ENCODE measurements at places on chromosomes 11 and 22.

GRCh38 chr11:77455740-77456139, 18.2 kb downstream of the PAK1 start:
- no peak for DNase-seq

DNA sequence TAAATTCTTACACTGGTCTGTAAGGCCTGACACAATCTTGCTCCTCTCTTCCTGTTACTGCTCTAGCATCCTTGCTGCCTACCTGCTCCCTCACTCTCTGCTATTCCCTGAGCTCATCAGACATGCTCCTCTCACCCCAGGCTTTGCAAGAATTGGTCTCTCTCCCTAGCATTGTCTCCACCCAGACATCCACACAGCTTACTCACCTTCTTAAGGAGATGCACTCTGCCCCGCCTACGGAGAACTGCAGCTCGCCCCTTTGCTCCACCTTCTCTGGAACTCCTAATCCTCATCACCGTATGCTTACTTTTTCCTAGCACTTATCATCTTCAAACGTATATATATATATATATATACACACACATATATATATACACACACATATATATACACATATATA, 23.3 kb upstream of the TMPRSS5 start:
- no peak for DNase-seq

GRCh38 chr11:8106679-8107078, 25.7 kb downstream of the TUB start:
- DNase-seq = no peak

DNA sequence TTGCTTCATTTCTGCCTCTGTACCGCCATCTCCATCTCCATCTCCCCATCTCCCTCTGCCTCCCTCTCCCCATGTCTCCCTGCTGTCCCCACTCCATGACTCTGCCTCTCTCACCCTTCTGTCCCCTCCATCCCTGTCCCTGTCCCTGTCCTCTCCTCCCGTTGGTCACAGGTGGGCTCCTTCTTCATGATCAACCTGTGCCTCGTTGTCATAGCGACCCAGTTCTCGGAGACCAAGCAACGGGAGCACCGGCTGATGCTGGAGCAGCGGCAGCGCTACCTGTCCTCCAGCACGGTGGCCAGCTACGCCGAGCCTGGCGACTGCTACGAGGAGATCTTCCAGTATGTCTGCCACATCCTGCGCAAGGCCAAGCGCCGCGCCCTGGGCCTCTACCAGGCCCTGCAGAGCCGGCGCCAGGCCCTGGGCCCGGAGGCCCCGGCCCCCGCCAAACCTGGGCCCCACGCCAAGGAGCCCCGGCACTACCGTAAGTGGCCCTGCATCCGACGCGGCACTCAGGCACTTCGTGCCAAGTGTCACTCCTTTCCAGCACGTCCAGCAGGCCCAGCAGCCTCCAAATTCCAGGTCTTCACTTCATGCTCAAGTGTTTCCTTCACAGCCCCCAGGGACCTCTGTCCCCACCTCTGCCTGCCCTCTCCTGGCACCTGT, 76.0 kb downstream of the CACNA1I start:
- no peak for DNase-seq

- no peak for DNase-seq
These were observed 270.2 kb downstream of the GUCY1A2 start for GRCh38 chr11:106748059-106748458.

DNA sequence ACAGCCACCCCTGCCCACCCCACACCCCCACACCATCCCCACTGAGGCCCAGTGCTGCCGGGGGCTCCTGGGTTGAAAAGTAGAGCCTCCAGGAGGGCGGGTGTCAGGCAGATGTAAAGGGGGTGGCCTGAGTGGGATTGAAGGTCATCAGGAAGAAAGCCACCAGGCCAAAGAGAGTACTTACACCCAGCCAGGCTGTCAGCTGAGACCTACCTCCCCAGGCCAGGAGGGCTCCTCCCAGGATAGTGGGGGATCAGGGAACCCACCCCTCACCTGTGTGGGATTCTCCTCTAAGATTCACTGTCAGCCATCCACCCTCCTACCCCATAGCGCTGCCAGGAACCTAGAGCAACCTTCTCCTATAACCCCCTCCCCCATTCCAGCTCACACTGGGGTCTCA, 17.2 kb upstream of the FCHSD2 start:
- DNase-seq = no peak

DNA sequence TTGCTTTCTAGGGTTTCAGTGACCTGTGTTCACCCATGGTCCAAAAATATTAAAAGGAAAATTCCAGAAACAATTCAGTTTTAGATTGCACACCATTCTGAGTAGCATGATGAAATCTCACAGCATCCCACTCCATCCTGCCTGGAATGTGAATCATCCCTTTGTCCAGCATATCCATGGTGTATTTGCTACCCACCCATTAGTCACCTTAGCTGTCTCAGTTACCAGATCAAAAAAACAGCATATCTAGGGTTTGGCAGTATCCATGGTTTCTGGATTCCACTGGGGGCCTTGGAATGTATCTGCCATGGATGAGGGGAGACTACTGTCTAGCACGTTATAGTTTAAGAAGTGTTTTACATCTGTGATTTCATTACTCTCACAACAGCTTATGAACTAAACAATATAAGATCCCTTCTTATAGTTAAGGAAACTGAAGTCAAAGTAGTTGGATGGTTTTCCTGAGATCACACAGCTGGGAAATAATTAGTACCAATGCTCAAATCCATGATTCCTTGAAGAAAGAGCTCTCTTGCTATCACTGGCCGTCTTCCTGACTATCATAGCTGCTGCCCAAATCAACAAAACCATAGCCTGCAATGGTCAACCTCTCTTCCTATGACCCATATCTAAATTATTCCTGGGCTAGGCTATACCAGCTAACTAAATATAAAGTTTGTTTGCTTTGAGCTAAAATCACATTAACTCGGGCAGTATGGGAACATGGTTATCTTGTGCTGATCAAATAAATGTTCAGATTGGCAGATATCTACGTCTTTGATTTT, 122.6 kb downstream of the MICAL2 start:
- no peak for DNase-seq

All from stimulated activated CD8-positive, alpha-beta memory T cell treated with anti-CD3 and anti-CD28 coated beads, Interleukin-15, amount 100 ng/mL, for 48 hours (primary cell).